ACHN (cell line): ENCODE measurements at places on chromosomes 6 and 20.
A peak's percentile ranks its signal among the peaks of the same experiment; 100 is the strongest.

DNA sequence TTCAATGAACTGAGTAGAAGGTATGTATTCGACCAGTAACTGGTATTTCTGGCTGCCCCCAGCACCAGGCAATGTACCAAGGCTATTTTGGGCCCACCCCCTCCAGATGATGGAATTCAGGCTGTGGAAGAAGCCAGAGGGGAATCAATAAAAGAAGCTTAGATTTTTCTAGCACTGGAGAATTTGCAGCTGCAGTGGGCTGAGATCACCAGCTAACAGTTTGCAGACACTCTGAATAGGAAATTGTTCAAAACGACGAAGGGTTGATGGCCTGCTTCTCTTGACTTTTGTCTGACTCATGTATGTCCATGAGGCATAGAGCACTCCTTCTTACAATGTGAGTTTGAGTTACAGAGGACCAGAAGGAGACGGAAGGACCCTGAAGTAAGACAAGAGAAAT is 32.4 kb upstream of the FBXO9 start:
- DNase-seq = no peak

- DNase-seq = peak; percentile 2
Measured at GRCh38 chr6:20866935-20867703, 332.9 kb downstream of the CDKAL1 start.

DNA sequence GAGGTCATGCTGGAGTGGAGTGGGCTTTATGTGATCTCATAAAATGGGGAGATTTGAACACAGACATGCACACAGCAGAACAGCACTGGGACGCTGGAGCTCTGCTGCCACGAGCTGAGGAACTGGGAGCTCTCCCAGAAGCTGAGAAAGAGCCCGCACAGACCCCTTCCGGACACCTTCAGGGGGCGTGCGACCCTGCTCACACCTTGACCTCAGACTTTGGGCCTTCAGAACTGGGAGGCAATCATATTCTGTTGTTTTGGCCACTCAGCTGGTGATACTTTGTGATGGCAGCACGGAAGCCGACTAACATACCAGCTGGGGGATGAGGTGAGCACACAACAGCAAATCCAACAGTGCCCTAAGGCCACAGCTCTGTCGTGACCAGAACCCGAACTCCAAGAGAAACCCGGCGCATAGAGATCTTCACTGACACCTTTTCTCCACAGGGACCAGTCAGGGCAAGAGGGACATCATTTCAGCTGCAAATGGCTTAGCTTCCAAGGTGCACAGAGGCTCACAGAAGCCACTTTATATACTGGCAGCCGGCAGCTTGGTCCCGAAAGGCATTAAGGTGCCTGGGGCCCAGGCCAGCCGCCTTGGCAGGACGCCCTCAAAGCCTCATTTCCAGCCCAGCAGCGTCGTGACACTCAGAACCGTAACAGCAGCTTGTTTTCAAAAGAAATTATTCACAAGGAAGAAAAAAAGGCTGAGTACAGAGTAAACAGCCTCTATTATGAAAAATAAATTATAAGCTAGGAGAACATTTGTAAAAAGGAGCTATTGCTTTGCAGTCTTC is 89.3 kb downstream of the RNASET2 start:
- no peak for DNase-seq

DNA sequence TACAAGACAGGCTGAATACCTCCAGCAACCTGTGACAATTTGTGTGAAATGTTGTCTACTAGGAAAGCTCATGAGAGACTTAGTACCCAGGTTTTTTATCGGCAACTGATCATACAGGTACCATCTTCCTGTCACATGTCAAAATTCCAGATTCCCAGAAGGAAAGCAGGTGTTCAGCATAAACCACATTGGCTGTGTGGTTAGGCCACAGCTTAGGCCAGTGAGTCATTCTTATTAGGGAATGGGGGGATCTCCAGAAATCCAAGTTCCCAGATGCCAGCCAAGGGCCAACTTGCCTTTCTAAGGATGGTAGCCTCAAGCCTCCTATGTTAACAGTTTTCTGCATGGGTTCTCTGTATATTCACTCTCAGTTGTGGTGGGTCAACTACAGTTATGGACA is 65.9 kb downstream of the FAM184A start:
- no peak for DNase-seq

DNA sequence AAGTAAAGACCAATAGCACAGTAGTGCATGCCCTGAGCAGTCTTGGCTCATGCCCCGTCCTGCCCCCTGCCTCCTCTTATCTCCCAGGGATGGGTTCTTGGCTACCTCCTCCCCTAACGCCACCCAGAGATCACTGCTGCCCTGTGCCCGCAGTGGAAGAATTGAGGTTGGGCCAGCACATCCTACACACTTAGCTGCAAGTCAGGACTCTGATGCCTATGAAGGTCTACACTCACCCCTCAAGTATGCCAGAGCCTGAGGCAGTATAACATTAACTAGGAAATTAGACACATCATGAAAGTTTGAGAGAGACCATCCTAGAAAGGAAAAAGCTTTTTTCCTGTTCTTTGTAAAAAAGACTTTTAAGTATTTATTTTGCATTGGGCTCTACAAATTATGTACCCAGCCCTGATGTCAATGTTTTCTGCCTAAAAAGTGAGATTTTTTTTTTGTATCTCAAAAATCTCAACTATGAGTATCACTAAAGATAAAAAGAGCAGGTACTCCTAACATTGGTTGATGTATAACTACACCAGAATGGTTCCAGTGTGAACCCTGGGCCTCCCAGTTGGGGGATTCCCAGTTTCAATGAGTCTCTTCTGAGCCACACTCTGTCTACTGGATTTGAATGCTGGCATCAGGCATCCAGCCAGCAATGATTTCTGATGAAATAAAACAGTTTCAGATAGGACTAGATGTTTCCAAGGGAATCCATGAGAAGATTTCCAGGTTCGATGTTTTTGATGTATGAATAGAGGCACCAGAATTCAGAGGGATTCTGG is 115.4 kb downstream of the ISM1 start:
- DNase-seq = peak; percentile 95

GRCh38 chr6:144265061-144265357 is 20.1 kb upstream of the UTRN start:
- peak; percentile 67 for DNase-seq

GRCh38 chr6:129659590-129660345 is 50.2 kb downstream of the ARHGAP18 start:
- no peak for DNase-seq

GRCh38 chr6:25173951-25174474 is 105.2 kb upstream of the CARMIL1 start:
- DNase-seq = peak; percentile 55

DNA sequence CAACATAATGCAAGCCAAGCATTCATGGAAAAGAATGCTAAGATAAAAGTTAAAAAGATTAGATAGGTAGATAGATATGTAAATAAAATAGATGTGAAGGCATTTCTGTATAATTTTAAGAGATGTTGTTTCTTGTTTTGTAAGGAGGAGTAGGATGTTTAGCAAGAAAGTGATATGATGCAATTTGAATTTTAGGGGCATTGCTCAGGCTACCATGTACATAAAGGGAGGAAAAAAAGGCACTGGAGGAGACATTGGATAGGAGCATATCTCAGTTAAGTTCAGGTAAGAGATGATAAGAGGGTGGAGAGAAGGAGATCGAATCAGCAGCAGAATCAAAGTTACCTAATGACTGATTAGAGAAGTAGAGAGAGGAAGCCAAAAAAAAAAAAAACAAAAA is 194.7 kb downstream of the TENT5A start:
- DNase-seq = no peak

- DNase-seq = no peak
Measured at GRCh38 chr6:14361297-14361696, 243.7 kb downstream of the CD83 start.

GRCh38 chr6:11771473-11772048 is 7.0 kb downstream of the ADTRP start:
- peak; percentile 25 for DNase-seq

GRCh38 chr6:112321941-112322424 is 25.1 kb upstream of the RFPL4B start:
- no peak for DNase-seq

GRCh38 chr20:41221614-41222218 is 84.4 kb downstream of the PLCG1 start:
- no peak for DNase-seq

DNA sequence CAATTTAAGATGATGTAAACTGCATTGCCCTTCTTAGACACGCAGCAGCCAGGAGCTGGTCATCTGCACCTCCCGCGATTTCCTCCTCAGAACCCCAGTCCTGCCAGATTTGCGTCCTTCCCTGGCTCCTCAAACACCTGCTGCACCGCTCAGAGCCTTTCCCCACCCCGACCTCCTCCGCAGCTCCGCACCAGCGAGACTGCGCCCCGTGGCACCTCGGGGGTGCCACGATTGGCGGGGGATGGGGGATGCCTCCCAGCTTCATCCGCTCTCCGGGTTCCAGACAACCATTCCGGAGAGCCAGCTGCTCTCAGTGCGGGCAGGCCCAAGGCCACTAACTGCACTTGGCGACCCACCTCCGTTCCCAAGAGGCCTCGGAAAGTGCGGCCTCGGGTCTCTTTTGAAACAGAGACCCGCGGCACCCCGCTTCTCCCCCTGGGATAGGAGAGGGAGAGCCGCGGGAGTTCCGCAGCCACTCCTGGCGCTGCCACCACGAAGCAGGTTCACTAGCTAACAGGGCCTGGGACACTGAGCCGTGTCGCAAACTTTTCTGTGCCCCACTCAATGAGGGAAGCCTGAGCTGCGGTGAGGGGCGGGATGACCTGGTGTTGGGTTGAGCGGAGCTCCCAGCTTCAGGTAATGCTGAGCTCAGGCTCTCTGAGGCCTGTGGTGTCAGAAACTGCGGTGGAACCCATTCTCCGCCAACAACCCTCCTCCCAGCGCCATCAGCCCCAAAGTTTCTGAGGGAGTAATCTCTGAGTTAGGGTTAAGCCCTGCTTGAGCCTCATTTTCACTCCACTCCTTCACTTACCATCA is 7.3 kb upstream of the TFAP2A start:
- no peak for DNase-seq

DNA sequence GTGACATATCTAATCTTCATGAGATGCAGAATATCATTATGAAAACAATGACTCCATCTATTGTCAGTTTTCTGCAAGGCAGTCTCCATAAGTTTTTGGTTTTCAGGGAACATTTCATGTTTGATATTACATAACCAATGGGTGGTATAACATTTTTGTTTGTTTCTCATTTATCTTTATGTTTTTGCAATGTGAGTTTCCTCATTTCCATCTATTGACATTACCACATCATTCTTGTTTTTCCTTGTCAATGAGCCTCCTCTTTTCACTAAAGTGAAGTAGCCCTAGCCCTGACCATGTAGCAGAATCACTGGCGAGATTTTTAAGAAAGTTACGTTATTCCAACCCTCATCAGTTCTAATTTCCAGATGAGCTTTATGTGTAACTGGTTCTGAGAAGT is 4.4 kb downstream of the EFHC1 start:
- no peak for DNase-seq

DNA sequence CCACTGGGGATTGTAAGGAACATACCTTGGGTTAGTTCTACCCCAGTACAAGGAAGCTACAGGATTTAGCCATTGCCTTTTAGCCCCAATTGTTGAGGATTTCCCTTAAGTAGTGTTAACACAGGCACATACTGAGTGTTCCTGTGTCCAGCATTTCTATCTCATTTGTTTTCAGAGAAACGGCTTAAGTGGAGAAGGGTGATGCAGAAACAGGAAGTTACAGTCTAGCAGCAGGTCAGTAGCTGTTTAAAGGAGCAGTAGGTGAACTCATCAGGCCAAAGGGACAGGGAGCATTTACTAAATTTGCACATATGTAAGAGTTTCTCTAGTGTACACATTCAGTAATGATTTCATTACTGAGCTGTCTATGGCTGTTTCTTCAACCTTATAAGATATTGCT is 644.2 kb upstream of the GJE1 start:
- DNase-seq = no peak

GRCh38 chr6:157531169-157531985 is 150.4 kb downstream of the ZDHHC14 start:
- DNase-seq = no peak

GRCh38 chr6:137829641-137830083 is 37.4 kb upstream of the TNFAIP3 start:
- DNase-seq = no peak
